Stimulated activated CD4-positive, alpha-beta T cell treated with anti-CD3 and anti-CD28 coated beads, Interleukin-2, amount 100 ng/mL, for 48 hours (primary cell): ENCODE measurements at places on chromosomes 2 and 18.

GRCh38 chr2:151120011-151120410 is 141.7 kb downstream of the RBM43 start:
- DNase-seq: no peak

DNA sequence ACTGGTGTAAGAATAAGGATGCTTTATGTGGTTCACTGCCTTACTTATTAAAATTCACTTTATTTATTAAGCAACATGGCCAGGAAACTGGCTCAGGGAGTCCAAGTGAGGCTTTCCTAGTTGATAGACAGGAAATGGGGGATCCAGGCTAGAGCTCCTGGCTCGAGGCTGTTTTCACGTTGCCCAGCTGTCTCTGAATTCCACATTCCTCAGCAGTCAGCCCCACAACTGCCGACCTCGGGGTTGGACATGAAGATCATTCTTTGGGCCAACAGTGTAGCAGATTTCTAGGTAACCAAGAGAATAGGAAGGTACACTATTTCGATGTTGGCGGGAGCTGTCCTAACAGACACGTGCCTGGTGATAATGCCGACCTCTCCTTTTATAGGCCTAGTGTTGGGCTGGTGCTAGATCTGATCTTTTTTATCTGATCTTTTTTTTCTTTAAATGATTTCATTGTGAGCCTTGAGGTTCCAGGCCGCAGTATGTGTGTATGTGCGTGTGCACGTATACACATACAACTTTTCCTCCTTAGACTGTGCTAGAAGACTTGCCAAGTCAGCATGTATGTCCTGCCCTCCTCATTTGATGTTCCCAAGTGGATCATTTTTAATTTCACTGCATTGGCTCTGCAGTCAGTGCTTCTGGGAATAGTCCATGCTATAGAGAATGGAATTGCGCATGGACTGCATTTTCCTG is 103.5 kb downstream of the CABLES1 start:
- no peak for DNase-seq

- peak; percentile 50 for DNase-seq
Observed at GRCh38 chr2:12501469-12502158, 215.1 kb upstream of the TRIB2 start.

GRCh38 chr18:67292814-67293213 is 223.7 kb downstream of the DSEL start:
- DNase-seq: no peak

GRCh38 chr18:10860382-10860781 is 289.0 kb downstream of the PIEZO2 start:
- no peak for DNase-seq

DNA sequence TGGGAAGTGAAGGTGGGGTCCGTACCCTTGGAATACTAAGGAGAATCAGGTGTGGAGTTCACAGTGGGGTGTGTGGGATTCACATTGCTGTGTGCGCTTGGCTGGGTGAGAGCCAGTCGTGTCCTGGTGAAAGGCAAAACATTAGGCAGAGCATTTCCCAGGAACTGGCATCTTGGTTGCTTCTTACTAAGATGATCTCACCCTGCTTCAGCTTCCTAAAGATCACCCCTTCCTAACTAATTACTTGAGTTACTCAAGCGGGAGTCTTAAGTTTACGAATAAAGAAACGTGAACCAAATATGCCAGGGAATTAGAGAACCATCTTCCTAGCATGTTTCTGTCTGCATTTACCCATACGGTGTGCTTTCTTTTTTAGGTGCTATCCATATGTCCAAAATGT is 122.9 kb downstream of the NCK2 start:
- DNase-seq: no peak

GRCh38 chr18:3400567-3401296 is 49.2 kb upstream of the TGIF1 start:
- DNase-seq: no peak

- no peak for DNase-seq
Observed at GRCh38 chr18:47174545-47175116, 1.5 kb downstream of the IER3IP1 start.
